ENCODE measurements at places on chromosomes 16 and 17. TPM values are rescaled to one million over a fixed set of nuclear protein-coding genes. Genes with fewer than 3 reads are reported as not detected.

GRCh38 chr16:49755313-49755620, 100.6 kb downstream of the ZNF423 start:
- DNase-seq: no peak

DNA sequence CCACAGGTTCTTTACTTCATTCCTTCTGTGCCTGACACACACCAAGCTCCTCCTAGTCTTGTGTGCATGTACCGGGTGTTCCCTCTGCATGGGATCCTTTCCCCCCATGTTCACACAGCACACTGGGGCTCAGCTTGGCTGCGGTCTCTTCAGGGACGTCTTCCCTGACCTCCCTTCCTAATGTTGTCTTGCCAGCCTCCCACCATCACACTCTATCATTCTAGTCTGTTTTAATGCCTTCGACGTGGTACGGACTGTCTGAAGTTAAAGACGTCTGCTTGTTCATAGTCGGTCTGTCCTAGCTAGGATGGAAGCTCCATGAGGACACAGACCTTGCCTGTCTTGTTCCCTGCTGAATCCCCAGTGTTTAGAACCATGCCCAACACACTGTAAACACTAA, 60.1 kb downstream of the USP31 start:
- no peak for DNase-seq

GRCh38 chr16:15493466-15494180, 59.2 kb downstream of the BMERB1 start:
- DNase-seq: no peak

- DNase-seq: no peak
Measured at GRCh38 chr17:2170023-2170422, 115.1 kb downstream of the HIC1 start.

GRCh38 chr16:84141143-84141670, 3.8 kb downstream of the HSDL1 start:
- DNase-seq: no peak

GRCh38 chr16:19913340-19913645, 28.6 kb upstream of the GPRC5B start:
- DNase-seq: no peak

GRCh38 chr17:20797292-20797691, 217.8 kb downstream of the CDRT15L2 start:
- no peak for DNase-seq

DNA sequence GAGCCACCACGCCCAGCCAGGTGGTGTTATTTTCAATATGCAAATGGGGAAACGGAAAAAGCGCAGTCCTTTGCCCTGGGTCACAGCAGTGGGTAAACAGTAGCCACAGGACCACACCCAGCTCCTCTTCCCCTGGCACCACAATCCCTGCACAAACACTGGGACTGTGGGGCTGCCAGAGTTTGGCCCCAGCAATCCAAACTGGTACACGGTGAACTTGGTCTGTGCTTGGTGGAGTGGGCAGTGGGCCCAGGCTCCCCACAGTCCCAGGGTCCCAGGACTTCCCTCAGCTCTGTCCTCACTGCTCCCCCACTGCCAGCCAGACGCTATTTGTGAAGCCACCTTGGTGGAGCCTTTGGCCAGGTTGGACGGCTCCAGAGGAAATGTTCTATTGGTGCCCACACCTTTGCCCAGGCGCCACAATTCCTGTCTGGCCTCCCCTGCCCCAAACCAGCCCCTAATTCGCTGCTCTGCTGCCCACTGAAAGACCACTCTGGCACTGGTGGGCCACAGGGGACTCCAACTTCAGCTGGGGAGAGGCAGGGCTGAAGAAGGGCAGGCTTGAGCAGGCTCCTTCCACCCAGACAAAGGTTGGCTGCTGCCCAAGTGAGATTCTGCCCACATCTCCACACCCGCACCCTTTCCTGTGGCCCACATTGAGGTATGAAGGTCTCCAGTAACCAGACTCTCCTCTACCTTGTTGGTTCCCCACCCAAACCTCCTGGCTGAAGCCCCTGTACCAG, 2.1 kb downstream of the CHAD start:
- DNase-seq: no peak

- DNase-seq: no peak
Measured at GRCh38 chr17:36680701-36681202, 79.4 kb downstream of the MRM1 start.

DNA sequence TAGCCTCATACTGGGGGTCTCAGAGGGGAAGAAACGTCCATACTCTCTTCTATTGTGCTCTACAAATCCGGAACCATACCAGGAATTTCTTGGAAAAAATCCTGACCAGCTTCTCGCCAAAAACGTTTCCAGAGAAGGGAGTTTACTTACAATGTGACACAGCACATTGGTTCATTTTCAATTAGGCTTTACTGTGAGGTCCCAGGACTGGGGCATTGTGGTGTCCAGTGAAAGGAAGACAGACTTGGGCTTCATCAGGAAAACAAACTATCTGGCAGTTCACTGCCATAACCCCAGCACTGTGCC, 14.7 kb downstream of the MPP2 start:
- DNase-seq: no peak

- DNase-seq: no peak
Measured at GRCh38 chr17:62703261-62703775, 75.8 kb downstream of the MRC2 start.

- DNase-seq: no peak
Measured at GRCh38 chr17:34797720-34798119, 163.5 kb downstream of the CCT6B start.

DNA sequence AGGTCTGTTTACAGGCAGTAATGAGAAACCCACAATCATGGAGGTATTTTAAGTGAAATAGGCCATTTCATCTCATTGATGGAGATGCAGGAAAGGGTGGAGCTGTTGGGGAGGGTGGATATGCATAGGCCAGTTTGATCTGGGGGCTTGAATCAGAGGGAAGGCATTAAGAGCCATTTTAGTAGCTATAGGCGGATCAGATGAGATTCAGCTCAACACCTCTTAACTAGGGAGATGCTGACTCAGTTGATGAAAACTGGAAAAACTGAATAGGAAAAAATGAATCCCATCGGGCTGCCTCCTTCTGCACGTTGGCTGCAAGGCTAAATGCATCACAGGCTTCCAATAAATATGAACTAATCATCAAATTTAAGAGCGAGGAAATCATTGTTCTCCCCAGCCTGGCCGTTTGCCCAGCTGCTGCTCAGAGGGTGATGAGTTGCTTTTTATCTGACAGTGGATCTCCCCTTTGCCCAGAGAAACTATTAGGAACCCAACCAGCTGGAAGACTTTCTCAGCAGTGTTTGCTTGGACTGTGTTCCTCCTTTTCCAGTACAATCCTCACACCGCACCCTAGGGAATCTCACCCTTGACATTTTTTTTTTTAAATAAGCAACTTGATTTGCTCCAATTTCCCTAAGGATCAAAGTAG, 149.6 kb downstream of the SOX9 start:
- DNase-seq: no peak

- no peak for DNase-seq
Measured at GRCh38 chr17:78529871-78530670, 47.1 kb downstream of the DNAH17 start.

Gene SLC39A11
- total RNA-seq: 28.2 TPM

Gene GSG1L2
- not detected for total RNA-seq

Gene SOST
- total RNA-seq: not detected

Gene FKBP10
- 53.1 TPM for total RNA-seq

Gene ANKFN1
- total RNA-seq: 1.7 TPM

Gene CMTM2
- 1.1 TPM for total RNA-seq
